ENCODE measurements at places on chromosomes 4 and X.

- DNase-seq: no peak
Observed at GRCh38 chrX:1749499-1749898, 134.6 kb downstream of the ASMT start.

GRCh38 chr4:72569719-72570235 lies 756 bp upstream of the ADAMTS3 start:
- no peak for DNase-seq

DNA sequence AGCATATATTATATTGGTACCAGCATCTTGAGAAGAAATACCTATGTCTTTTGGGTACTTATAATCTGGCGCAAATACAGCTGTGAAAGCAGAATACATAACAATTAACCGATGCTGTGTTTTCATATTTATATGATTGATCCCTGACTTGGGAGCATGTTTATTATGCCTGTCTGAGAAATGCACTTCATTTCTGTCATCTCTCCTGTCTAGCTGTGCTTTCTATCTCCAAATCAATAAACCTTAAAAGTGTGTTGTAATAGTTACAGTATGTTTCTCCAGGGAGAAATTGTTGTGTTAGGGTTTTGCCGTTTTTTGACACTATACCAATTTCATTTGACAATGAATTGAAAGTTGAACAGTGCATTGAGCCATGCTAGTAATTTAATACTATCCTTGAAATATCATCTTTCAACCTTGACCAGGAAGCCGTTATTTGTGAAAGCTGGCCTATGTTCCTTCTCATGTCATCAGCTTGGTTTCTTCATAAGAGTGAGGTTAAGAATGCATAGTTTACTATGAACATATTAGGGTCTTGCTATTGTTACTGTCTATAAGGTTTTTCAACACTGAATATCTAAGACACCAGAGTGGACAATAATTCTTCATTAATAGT lies 206.2 kb upstream of the PCDH18 start:
- DNase-seq: no peak

GRCh38 chrX:97389761-97390192 lies 506.1 kb downstream of the RPA4 start:
- no peak for DNase-seq

DNA sequence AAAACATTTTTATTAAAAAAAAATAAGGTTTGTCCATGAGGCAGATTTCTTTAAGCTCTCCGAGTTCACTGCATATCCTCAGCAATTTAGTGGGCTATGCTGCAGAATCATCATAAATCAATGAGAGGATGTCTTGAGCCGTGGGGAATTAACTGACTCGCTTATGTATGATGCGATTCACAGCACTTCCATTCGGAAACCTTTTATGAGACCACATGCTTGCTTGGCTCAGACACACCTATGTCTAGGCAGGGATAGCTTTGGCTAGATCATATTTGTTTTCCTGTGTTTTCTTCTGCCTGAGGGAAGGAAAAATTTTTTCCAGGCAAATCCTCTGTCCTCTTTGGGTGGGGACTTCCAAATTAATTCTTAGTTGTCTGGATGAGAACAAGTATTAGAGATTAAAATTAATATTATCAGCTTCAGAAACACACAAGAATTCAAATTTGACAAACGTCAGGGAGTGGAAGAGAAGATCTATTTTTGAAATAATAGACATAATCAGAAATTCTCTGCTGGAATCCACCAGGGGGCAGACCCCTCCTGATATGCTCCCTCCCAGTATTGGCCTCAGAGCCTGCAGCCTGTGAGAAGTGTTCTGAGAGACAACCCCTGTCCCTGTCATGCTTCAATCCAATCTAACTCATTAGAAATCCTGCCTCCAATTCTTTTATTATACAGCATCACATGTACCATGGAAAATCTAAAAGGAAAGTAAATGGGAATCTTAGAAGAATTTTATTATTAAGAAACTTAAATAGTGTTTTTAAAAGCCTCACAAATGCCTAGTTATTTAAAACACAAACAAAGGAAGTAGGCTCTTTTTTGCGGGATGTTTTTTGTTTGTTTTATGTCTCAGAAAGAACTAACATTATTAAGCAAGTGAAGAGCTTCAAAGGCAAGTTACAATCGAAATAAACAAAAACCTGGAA lies 345.1 kb upstream of the TACR3 start:
- DNase-seq: no peak

GRCh38 chr4:142155347-142155746 lies 519.0 kb downstream of the IL15 start:
- no peak for DNase-seq

GRCh38 chr4:86837691-86838503 lies 11.3 kb downstream of the SLC10A6 start:
- DNase-seq: no peak

DNA sequence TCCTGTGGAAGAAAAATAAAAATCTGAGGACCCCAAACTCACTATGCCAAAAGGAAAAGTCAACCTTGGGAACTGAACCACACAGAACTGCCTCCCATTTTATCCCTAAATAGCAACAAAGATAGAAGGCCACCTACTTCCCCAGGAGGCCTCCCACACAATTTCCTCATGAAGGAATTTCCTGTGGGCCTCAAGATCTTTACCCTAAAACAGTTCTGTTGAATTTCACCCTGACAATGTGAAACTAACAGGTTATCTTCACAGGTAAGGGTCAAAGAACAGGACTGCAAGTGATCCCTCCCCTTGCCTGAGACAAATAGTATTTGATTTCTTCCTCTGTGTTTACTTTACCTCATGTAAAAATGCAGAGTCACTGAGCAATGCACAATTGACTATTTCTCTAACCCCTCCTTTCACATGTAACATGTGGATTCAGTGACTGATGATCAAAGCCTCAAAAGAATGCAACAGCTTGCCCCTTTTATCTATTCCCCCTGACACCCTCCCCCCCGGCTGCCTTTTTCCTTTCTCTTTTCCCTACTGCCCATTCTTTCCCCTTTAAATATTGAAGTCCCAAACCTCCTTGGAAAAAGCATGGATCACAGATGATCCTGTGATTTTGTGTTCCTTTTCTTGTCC lies 33.3 kb downstream of the MEPE start:
- DNase-seq: no peak

- DNase-seq: no peak
Observed at GRCh38 chr4:24476282-24476681, 108.1 kb downstream of the DHX15 start.

DNA sequence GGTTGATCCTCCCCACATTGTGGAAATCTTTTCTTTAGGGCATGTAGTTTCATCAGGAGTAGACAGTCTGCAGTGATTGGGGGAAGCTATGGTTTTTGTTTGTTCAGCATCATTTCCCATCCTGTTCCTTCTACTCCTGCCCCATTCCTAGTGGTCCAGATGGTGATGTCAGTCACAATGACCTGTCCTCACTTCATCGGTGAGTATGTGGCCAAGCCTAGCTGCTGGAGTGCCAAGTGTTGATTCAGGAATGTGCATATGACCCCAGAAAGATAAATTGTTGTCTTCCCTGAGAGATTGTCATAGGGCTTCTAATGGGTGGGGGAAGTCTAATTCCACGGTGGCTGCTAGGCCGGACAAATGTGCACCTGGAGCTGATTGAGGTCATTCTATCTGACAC lies 130.6 kb upstream of the FAT1 start:
- DNase-seq: no peak

DNA sequence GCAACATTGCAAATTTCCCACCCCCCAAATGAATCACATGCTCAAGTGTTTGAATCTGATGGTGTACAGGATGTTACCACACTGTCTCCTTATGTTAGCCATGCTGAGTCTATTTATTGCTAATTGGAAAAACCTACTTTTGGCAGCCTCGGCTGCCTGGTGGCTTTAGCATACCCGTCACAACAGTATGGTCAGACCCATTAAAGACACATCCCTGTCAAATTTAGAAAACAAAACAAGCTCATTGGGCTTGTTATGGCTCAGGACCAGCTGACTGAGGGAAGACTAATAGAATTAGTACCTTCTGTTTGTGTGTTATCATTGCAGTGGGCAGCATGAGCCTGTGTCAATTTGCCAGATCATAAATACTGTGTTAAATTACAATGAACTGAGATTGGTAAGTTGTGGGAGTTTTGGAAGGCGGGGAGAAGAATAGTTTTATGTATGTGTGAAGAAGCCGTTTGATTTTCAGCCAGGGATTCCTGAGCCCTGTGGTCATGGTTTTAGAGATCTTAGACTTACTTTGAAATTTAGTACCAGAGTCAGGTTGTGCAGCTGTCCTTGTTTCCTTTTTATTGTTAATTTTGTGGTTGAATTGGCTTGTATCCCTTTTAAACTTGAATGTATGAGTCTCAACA lies 66.8 kb downstream of the POLA1 start:
- no peak for DNase-seq

DNA sequence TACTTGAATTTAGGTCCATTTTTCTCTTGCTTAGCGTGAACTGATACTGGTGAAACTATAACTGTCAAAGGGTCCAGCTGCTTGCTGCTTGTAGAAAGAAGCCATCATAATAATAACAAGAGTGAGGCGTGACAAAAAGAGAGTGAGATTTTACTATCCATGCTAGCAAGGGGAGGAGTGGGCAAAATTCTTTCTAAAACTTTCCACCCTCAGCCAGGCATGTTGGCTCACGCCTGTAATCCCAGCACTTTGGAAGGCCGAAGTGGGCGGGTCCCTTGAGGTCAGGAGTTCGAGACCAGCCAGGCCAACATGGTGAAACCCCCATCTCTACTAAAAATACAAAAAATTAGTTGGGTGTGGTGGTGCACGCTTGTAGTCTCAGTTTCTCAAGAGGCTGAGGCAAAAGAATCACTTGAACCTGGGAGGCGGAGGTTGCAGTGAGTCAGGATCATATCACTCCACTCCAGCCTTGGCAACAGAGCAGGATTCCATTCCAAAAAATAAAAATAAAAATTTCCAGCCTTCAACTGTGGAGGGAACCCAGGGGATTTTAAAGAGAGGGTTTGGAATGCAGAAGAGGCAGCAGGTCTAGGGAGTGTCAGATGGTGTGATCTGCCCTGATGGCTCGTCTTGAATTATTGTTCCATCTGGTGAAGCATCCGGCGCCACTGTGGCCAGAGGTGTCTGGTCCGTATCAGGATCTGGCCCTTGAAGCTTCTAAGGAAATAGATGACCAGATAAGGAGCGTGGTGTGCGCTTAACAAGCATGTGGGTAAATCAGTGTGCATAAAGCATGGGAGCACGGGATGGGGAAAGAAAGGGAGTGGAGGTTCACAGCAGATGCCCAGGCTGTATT lies 51.8 kb downstream of the LRP2BP start:
- DNase-seq: no peak

GRCh38 chr4:92847026-92847425 lies 543.3 kb downstream of the GRID2 start:
- DNase-seq: no peak

DNA sequence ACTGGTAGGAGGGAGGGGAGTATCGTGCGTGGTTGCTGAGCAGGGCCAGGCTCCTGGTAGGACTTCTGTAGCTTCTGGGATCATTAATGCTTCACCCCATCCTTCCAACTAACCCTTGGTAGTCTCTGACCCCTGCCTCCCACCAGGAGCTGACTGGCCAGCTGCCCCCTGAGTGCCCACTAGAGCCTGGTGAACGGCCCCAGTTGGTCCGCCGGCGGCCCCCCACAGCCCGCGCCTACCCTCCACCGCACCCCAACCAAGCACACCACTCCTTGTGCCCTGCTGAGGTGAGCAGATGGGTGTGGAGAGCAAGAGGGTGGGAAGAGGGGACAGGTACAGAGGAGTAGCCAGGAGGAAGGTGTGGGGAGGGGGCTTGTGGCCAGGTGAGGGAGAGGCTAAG lies 4.9 kb downstream of the CCDC120 start:
- DNase-seq: no peak

DNA sequence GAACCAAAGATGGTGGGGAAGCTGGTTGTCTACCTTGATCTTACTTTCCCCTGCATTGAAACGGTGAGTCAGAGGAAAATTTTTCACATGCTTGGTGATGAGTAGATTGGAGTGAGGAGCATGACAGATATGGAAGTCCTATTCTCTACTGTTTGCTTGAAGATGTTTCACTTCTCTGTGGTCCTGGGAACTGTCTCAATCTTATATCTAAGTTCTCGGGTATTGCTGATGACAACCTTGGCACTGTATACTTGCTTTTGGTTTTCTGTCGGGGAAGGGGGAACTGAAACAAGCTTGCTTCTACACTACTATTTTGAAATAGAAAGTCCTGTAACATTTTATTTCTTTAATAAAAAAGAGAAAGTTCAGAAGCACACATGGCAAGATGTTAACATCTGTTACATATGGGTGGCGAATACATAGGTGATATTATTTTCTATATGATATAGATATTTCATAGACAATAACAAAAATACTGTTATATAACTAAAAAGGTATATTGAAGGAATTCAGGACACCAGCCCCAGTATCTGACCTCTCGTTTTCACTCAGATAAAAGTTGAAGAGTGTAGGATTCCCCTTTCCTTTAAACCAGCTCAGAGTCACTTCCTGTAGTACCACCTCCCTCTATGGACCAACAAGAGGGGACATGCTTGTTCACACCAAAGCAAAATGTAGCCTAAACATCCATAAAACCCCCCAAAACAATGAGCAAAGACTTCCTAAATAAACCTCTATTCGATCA lies 88.8 kb downstream of the FMR1NB start:
- no peak for DNase-seq

- DNase-seq: no peak
Observed at GRCh38 chr4:146238107-146238506, 23.8 kb downstream of the REELD1 start.

- no peak for DNase-seq
Observed at GRCh38 chr4:126899331-126899801, 733.4 kb upstream of the INTU start.

- no peak for DNase-seq
Observed at GRCh38 chr4:61296144-61296543, 96.0 kb downstream of the ADGRL3 start.

GRCh38 chr4:96713271-96713850 lies 873.5 kb downstream of the PDHA2 start:
- no peak for DNase-seq

GRCh38 chr4:140061194-140061593 lies 92.8 kb downstream of the MAML3 start:
- no peak for DNase-seq

- DNase-seq: no peak
Observed at GRCh38 chrX:115018040-115018647, 728 bp upstream of the IL13RA2 start.

DNA sequence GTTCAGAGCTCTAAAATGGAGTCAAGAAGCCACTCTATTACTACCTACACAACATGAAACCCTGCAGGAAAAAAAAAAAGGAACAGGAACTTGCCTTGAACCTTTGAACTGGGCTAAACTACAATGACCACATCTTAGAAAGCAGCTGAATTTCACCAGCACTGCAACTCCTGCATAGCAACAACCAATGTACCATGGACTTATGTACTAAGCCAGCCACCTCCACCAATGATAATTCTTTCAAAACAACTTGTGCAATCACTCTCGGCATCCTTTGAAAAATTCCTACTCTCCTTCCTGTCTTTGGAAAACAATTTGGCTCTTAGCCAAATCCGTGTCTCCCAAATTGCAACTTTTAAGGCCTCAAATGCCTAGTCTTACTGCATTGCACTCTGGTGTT lies 26.8 kb upstream of the FMR1 start:
- DNase-seq: no peak

- DNase-seq: no peak
Observed at GRCh38 chr4:111537871-111538270, 607.4 kb upstream of the FAM241A start.
